ENCODE measurements at places on chromosomes 2 and 18.

GRCh38 chr2:39368846-39369245 is 68.2 kb downstream of the MAP4K3 start:
- DNase-seq: no peak

GRCh38 chr18:13179566-13180113 is 38.9 kb upstream of the LDLRAD4 start:
- no peak for DNase-seq

DNA sequence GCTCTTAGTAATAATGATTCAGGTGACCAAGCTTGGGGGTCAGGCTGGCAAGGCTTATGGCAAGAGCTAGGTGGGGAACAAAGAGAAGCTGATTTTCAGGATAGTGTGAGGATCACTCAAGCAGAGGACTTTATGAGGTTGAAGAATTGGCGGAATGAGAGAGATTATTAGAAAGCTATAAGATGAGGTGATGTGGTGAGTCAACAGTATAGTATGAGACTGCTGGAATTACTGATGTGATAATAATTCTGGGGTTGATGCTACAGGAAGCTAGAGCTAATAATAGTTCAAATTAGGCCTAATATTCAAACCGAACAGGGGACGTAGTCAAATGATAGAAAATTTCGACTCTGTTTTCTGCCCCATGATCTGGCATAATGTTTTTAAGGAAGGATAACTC is 2115.3 kb upstream of the PIK3C3 start:
- peak; percentile 19 for DNase-seq

DNA sequence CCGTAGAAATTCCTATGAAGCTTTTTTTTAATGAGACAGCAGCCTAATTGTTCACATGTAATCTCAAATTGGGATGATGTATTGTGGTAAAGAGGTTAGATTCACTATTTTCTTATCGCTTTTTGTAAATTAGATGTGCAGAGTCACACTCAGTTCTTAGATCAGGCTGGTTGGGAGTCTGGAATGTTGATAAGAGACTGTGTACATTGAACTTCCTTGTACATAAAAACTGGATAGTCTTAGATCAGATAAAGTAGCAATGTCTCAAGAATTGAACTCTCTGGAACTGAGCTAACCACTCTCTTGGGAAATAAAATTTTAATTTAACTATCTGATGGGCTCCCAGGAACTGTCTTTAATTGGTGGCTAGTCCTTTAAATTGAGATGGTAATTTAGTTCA is 108.1 kb upstream of the MSTN start:
- no peak for DNase-seq

DNA sequence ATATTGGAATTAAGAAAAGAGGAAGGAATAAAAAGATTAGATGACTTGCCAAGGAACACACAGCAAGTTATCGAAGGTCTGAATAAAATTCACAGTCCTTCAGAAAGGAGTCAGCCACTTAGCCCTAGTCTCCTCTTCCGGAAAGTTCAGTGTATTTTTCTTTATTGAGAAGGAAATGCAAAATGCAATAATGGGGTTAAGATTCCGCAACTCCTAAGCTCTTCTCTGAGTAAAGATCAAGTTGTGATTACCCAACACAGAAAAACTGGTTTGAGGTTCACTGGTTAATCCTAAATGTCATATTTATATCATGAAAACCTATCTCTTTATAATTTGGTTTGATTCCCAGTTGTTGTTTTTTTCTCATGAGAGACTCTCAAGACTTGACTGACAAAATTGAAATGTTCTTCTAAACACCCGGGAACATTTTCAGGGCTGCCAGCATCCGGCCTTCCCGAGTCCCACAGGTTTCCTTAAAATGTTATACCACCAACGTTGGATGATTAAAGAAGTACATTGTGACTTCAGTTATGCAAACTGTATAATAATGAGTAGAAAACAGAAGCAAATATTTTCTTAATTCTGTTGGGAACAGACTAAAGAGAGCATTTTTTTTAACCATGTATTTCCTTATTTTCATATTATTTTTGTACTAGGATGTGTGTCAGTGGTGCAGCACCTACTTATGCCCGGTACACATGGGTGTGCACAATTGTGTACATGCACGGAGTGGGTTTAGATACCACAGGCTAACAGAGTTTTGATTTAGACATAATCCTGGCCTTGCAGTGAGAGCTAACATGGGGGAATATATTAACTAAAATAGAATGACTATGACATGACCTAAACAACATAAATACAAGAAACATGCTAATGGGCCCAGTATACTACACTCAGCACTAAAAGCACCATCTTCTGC is 100.2 kb downstream of the STK39 start:
- no peak for DNase-seq
